Stimulated activated CD4-positive, alpha-beta T cell treated with anti-CD3 and anti-CD28 coated beads, Interleukin-1b, Interleukin-23, amount 100 ng/mL, for 48 hours (primary cell): ENCODE measurements at places on chromosomes 12 and 14.
A peak's percentile ranks its signal among the peaks of the same experiment; 100 is the strongest.

DNA sequence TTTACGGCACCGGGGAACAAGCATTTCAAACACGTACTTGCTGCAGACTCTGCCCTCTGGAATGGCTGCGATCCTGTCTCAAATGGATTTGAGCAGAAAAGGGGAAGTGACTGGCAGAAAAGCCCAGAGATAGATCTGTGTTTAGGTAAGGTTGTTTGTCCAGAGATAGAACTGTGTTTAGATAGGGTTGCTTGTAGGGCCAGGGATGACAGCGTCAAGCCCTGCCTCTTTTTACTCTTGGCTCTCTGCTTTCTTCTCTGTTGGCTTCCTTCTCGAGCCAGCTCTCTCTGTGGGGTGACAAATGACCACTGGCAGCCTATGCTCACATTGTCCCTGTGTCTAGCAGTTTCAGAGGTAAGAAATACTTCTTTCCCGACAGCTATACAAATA, 11.4 kb downstream of the DGLUCY start:
- DNase-seq, result no peak

DNA sequence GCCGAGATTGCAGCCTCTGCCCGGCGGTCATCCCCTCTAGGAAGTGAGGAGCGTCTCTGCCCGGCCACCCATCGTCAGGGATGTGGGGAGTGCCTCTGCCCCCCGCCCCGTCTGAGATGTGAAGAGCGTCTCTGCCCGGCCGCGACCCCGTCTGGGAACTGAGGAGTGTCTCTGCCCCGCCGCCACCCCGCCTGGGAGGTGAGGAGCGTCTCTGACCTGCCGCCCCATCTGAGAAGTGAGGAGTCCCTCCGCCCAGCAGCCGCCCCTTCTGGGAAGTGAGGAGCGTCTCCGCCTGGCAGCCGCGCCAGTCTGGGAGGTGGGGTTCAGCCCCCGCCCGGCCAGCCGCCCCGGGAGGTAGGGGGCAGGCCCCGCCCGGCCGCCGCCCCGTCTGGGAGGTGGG, 544.0 kb downstream of the CCER1 start:
- DNase-seq, result no peak

DNA sequence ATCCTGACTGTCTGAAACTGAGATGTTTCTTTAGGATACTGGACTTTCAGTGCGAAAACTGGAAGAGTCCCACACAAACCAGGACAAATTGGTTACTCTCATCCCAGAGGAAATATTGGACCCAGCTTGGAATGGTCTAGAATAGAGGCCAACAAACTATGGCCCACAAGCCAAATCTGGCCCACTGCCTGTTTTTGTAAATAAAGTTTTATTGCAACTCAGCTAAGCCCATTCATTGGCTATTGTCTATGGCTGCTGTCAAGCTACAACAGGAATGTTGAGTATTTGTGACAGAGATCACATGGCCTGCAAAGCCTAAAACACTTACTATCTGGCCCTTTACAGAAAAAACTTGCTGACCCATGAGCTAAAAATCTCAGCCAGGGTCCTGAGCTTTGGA, 6.5 kb downstream of the WSCD2 start:
- DNase-seq, result no peak

DNA sequence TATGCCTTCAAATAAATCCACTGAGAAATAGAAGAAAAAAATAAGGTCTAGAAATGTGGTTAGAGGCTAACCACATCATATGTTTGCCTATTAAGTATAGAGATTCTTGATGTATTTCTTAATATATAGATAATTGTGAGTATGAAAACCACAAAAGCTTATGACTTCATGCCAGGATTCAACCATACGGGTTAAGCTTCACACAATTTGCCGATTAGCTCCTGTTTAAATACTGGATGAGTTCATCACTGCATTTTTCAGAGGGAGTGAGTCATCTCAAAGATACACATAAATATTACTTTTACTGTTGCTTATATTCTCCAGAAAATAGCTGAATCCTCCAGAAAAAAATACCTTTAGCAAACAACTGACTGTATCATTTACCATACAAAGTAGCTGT, 79.6 kb downstream of the RPL10L start:
- no peak for DNase-seq

DNA sequence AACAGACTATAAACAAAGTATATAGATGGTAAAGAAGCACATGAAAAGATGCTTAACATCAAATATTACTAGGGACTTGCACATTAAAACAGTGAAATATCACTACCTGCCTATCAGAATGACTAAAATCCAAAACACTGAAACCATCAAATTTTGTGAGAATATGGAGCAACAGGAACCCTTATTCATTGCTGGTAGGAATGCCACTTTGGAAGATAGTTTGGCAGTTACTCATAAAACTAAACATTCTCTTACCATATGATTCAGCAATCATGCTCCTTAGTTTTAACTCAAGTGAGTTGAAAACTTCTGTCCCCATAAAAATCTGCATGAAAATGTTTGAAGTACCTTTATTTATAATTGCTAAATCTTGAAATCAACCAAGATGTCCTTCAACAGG, 297.6 kb downstream of the DAD1 start:
- DNase-seq, result no peak

DNA sequence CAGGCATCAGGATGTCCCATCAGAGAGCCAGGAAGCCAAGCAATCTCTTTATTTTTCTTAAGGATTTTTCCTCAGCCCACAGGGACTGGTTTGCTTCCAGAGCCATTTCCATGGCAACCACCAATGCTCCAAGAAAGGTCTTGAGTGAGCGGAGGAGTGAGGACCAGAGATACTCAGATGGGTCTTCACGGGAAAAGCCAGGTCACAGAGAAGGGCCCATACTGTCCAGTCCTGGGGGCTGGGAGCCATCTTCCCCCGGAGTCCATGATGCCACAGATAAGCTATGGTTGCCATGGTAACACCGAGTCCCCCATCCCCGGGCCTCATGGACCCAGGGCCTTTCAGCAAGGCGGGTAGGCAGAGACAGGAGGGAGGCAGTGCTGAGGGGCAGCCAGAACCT, 28.6 kb downstream of the CMKLR1 start:
- DNase-seq, result no peak

- DNase-seq, result no peak
Observed at GRCh38 chr12:88733008-88733407, 152.7 kb upstream of the KITLG start.

- no peak for DNase-seq
Observed at GRCh38 chr12:65930114-65930828, 106.0 kb downstream of the HMGA2 start.

- DNase-seq, result no peak
Observed at GRCh38 chr14:75259510-75259855, 19.1 kb upstream of the FOS start.

DNA sequence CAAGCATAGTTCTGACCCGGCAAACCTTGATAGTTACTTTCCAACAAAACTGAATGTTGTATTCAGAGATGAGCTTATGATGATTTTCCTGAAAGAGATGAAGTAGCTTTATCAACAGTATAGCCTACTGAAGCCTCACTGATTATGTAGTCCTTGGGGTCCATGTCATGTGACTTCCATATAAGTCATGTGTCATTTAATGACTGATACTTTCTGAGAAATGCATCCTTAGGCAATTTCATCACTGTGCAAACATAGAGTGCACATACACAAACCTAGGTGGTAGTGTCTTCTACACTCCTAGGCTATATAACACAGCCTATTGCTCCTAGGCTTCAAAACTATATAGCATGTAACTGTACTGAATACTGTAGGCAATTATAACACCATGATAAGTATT, 28.5 kb upstream of the TUBA1C start:
- DNase-seq, result no peak

DNA sequence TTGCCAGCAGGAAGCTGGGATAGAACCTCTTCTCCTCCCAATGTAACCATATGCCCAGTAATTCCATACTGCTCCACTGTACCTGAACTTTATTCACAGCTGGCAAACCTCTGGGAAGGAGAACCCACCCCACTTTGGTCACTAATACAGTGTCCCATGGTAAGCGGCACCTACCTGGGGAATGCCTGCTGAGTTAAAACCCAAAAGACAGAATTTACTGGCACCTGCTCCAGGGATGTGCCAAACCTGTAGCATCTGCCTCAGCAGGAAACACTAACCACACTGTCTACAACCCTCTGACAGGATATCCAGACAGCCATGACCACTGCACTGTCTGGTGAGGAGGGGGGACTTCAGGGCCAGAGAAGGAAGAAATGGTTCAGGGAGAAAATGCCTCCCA, 26.6 kb downstream of the DDX24 start:
- no peak for DNase-seq

DNA sequence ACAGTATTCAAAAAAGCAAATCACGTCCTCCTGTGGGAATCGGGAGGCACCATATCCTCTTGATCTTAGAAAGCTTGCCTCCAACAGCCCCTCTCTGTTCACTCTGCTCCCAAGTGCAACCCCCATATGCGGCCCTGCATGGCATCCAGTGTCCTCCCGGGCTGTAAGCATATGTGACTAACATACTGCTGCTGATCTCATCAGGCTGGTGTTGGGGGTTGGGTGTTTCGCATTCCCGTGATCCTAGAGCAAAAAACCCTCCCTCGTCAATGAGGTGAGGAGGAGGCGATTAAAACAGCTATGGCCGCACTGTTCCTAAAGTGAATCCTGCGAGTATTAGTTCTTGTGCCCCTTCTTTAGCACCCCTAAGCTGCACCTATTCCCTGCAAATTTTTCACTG, 28.1 kb upstream of the PPM1A start:
- DNase-seq, result no peak

- peak; percentile 2 for DNase-seq
Observed at GRCh38 chr14:78519863-78520262, 349.7 kb downstream of the NRXN3 start.

GRCh38 chr14:60064491-60065072, 27.1 kb upstream of the PCNX4 start:
- no peak for DNase-seq

DNA sequence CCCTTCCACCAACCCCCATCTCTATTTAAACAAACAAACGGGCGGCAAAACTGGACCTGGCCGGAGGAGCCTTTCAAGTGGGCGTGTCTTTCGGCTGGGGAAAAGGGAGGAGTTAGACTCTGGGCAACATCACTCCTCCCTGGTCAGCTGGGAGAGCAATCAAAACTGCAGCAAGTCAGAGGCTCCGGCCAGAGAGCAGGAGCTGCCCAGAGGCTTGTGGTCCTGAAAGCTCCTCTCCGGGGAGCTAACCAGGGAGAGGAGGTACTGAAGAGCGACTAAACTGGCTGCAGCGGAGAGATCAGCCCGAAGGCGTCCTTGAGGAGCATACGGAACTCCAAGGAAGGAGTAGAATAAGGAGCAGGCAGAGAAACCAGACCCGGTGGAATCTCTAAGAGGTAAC, at the start of gene NEUROD4:
TSS of gene NEUROD4 (plus strand) at position 191 of the 400 bp plus-strand sequence. CDS start 6,466 bp downstream, outside the sequence.
- DNase-seq, result peak; percentile 6

DNA sequence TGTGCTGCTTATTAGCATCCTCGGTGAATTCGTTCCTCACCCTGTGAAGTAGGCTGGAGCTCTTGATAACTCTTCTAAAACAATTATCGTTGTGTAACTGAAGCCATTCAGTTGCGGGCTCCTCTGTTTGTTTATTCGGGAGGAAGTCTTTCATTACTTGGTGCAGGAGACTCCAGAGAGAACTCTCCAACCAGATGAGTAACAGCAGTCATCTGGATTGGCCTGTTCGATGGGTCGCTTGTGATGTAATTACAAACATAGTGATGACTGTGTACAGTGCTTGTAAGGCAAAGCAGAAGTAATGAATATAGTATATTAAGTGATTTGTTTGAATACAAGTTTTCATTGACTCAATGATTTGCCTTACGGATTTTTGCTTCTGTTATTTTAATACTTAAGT, 10.9 kb downstream of the ATP6V0A2 start:
- DNase-seq, result no peak

DNA sequence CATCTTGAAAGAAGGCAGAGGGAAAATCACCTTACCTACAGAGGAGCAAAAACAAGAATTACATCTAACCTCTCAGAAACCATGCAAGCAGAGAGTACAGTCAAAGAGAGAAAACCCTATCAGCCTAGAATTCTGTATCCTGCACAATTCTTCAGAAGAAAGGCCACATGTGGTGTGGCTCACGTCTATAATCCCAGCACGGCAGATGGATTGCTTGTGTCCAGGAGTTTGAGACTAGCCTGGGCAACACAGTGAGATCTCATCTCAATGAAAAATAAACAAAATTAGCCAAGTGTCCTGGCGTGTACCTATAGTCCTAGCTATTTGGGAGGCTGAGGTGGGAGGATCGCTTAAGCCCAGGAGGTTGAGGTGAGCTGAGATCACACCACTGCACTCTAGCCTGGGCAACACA, 48.2 kb downstream of the ATF7 start:
- DNase-seq, result no peak

- DNase-seq, result no peak
Observed at GRCh38 chr12:5432011-5432400, at the start of gene NTF3. TSS of gene NTF3 (plus strand) at chr12:5432108. CDS start at chr12:5432325, 217 bp downstream.

- DNase-seq, result no peak
Observed at GRCh38 chr12:20696181-20696905, 1.2 kb downstream of the SLCO1C1 start.

DNA sequence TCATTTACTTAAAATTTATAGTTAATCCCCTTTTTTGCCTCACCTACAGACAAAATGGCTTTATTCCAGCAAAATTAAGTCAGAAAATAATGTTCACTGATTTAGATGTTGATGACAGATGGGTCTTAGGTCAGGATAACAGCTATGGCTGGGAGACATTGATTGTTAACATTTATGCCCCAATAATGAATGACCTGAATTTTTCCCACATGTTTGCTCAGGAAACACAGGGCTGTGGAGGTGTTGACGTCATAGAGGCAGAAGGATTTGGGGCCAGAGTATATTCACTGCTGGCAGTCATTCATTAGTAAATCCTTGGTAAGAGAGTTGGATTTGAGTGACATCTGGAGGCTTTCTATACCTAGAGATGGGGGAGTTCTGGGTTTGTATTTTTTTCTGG, 121.3 kb downstream of the PDE3A start:
- no peak for DNase-seq

- DNase-seq, result no peak
Observed at GRCh38 chr12:57797933-57798332, 15.3 kb downstream of the TSFM start.

GRCh38 chr12:47752121-47752520, 6.6 kb downstream of the RAPGEF3 start:
- DNase-seq, result no peak

GRCh38 chr14:54503486-54503885, 6.2 kb upstream of the CGRRF1 start:
- no peak for DNase-seq

GRCh38 chr14:41047763-41048162, 558.9 kb upstream of the LRFN5 start:
- DNase-seq, result no peak

GRCh38 chr12:120711411-120711810, 1.2 kb downstream of the UNC119B start:
- no peak for DNase-seq

DNA sequence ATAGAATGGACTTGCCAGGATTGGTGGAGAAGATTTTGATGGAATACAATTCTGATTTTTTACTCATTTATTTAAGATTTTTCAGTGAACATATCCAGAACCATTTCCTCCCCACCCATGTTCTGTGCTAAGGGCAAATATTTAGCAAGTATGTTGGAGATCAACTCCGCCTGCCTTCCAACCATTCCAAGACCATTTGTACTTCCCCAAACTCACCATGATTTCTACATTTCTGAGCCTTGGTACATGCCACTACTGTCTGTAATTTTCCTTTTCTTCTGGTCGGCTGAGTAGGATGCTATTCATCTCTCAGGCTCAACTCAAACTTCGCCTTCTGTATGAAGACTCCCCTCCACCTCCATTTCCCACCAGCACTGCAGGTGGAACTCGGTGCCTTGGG, 150.6 kb downstream of the NTF3 start:
- DNase-seq, result no peak
